ENCODE measurements at places on chromosomes 4 and X.

DNA sequence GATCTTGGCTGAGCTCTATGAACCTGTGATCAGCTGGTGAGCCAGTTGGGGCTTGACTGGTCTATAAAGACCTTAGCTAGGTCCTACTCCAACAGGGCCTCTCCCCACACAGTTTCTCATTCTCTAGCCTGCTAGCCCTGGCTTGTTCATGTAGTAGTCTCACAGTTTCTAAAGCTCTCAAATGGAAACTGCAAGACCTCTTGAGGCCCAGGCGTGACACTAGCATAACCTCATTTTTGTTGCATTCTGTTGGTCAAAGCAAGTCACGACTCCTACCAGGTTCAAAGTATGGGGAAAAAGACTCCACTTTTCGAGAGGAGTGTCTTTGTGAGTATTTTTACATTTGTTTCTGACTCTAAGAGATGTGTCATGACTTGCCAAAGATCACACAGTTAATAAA is 50.9 kb downstream of the CEP44 start:
- no peak for DNase-seq

DNA sequence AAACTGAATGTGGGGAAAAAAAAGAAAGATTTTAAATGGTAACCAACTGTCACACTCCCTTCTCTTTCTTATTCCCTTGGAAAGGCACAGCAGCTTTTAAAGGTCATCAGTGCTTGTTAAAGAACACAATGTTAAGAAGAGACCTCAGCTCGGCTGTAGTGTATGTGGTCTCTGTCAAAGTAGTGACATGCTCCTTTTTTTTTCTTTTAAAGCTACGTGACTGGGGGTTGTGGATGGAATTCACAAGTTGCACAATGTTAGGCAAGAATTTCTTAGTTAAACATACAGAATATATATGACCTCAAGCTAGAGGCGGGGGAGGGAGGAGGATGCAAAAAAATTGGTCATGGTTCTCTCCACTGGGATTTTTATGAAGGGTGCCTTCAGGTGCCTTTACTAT is 45.6 kb downstream of the OCRL start:
- DNase-seq = no peak

DNA sequence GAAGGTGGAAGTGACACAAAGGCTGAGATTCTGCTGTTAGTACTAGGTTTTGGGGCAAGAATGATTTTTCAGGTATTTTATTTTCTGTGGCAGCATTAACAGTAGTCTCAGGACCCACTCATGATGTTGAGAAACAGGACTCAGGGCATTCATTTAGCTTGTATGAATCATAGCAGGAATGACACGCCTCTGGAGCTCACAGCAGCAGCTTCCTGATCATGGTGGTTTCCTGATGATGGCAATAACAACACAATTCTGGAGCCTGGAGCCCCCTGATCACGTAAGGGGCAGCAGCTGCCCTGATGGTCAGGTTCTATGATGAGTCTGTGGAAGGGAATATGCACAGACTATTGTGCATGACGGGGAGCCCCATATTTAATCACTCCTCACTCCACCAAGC is 47.0 kb downstream of the TASL start:
- no peak for DNase-seq

DNA sequence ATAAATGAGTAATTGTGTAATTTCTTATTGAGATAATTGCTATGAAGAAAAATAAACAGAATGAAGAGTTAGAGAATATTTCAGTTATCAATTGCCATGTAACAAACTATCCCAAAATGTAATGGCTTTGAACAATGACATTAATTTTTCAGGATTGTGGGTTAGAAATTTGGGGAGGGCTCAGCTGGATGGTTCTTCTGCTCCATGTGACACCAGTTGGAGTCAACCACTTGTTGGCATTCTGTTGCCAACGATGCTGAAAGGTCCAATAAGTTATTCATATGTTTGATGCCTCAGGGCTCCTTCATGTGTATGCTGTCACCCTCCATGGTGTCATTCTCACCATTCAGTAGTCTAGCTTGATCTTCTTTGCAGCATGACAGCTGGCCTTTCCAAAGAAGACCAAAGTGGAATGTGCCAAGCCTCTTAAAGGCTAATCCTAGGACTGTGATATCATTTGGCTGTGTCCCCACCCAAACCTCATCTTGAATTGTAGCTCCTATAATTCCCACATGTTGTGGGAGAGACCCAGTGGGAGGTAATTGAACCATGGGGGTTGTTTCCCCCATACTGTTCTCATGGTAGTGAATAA is 20.9 kb upstream of the CCDC149 start:
- DNase-seq = no peak

GRCh38 chr4:22692736-22693135 is at the start of gene GBA3:
Gene GBA3 (plus strand): TSS chr4:22692937.
- no peak for DNase-seq

DNA sequence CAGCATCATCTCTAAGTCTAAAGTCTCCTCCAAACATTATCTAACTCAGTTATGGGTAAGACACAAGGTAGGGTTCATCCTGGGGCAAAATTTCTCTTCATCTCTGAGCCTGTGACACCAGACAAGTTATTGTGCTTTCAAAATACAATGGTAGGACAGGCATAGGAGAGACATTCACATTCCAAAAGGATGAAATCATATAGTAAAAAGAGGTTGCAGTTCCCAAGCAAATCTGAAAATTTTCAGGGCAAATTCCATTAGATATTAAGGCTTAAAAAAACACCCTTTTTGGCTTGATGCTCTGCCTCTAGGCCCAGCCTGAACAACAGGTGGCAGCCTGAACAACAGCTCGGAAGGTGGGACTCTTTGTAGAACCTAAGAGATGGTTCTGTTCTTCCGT is 448.3 kb upstream of the SLIT2 start:
- peak; percentile 1 for DNase-seq

DNA sequence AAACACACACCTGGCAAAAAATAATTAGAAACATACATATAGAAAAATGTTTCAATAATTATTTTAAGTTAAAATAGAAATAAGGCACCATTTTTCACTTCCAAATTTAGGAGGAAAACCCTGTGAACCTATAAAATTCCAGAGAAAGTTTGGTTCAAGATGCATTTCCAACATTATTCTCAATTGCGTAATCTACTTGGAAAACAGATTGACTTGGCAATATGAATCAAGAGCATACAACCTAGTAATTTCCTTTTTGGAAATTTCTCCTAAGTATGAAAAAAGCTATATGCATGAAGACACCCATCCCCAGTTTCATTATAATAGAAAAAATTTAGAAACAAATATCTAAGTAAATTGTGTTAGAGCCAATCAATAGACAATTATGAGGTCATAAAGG is 242.9 kb downstream of the IQCM start:
- DNase-seq = no peak

DNA sequence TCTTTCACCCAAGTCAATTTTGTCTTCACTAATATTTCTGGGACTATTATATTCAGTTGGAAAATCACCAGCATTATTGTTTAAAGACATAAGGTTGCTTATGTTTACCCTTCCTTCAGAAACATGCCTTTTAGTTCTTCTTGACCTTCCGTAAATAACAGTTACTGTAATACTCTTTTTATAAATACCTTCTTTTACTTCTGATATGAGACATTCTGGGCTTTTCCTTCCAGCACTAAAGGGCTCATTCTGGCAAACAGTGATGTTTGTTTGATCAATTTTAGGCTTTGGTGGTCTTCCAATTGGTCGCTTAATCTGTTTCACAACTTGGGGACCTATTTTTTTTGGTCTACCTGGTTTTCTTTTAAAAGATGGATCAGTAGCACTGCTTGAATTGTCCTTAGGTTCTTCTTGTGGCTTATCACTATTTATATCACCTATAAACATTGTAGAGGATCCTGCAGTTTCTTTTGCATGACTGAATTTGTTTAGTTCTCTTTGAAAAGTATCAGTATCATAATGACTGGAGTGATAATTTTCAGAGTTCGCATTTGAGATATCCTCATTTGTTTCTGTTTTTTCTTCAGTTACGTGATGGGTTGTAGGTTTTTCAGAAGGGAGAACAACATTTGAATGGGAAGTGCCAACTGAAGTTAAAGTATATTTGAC is 64.8 kb downstream of the NCAPG start:
- no peak for DNase-seq

DNA sequence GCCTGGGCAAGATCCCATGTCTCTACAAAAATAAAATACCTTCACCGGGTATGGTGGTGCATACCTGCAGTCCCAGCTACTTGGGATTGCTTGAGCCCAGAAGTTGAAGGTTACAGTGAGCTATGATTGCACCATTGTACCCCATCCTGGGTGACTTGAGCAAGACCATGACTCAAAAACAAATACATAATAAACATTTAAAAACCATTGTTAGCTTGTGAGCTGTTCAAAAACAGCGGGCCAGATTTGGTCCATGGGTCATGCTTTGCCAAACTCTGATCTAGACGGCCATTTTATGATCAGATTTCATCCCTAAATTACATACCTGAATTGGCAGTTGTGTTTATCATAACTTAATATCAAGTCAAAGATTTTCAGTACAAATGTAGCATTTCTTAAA is 76.0 kb upstream of the GPM6B start:
- no peak for DNase-seq

GRCh38 chrX:119672426-119672825 is 20.5 kb downstream of the SEPTIN6 start:
- DNase-seq = no peak

DNA sequence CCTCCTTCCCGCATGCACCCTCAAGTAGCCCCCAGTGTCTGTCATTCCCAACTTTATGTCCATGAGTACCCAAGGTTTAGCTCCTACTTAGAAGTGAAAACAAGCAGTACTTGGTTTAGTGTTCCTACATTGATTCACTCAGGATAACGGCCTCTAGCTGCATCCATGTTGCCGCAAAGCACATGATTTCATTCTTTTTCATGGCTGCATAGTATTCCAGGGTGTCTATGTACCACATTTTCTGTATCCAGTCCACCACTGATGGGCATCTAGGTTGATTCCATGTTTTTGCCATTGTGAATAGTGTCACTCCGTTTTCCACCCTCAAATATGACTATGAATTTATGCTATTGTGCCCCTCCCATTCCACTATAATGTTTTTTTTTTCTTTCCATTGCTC is 130.5 kb upstream of the MXRA5 start:
- no peak for DNase-seq

DNA sequence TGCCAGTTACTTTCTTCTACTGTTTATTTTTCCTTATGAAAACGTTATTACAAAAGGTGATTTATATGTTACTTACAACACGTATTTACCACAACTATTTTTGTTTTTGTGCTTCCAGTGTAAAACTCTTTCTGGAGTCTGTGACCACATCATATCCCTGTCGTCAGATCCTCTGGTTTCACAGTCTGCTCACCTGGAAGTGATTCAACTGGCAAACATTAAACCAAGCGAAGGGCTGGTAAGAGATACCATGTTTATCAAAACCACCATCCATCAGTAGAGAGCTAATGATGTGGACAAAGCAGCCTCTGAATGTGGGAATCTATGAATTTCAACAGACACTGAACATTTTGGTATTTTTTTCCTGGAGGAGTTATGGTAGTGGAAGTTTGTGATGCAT is 116.1 kb downstream of the CNKSR2 start:
- DNase-seq = no peak

DNA sequence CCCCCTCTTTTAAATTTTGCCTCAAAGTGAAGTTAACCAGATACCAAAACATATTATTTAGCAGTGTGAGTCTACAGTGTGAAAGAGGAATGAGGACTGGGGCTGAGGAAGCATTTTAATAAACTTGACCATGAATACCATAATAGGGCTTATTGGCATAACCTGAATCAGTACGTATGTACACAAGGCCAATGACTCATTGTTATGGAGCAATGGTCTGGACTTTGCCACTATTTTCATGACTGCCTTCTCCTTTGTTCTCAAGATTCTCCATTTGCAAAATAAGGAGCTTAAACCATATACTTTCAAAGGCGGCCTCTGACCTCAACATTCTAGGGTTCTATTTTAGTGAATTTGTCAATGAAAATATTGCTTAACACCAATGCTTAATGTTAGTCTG is 102.8 kb upstream of the OR13H1 start:
- no peak for DNase-seq

GRCh38 chr4:182748949-182749348 is 168.2 kb downstream of the DCTD start:
- DNase-seq = no peak

- DNase-seq = peak; percentile 9
These were observed 1.4 kb downstream of the TCEAL2 start for GRCh38 chrX:102126863-102127262.

DNA sequence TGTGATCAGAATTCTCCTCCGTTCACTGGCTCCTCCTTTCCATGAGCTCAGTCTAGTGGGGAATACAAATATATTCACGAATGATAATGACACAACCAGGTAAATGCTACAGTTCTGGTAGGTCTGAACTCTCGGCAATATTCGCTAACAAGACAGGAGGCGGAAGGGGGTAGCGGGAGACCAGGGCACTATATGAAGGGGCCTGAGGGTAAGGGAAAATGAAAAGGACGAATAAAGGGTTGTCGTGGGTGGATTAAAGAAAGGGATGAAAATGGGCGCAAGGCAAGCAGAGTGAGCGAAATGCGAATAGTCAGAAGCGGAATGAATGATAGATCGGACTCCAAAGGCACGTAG is 743 bp downstream of the NKAP start:
- no peak for DNase-seq

DNA sequence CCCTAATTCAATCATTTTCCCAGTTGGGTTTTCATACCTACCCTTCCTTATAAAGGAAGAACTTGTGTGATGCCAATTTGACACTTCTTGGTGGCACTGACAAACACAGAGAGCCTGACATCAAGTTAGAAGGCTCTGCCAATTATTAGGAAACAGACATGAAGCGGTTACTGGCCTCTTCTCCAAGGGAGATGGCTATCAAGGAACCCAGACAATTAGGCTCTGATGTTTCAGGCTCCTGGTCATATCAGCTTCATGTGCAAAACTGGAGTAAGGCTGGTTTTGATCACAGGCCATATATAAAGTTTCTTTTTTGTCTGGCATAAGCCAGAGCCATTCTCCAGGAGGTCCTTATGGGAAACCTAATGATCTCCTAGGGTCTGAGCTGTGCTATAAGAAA is 428 bp downstream of the ARL13A start:
- DNase-seq = no peak

DNA sequence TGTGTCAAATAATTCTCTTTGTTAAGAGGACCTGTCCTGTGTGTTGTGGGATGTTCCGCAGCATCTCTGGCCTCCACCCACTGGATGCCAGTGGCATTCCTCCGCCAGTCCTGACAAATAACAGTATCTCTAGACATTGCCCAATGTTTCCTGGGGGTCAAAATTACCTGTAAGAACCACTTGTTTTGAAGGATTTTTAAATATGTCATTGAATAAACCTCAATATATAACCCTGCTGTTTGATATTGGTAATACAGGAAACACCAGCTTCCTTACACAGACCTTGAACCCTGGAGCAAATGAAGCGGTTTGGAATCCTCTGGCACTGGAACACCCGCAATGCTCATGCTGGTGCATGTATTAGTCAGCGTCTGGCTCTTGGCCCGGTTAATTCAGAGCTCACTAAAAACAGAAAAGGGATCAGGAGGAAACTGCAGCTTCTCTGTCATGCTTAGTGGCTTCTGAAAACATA is 101.3 kb downstream of the TBL1X start:
- DNase-seq = no peak

Data from GM23338 (cell line).